NCI-H82 (cell line): ENCODE measurements at places on chromosomes 3 and 15.
A peak's percentile ranks its signal among the peaks of the same experiment; 100 is the strongest.

DNA sequence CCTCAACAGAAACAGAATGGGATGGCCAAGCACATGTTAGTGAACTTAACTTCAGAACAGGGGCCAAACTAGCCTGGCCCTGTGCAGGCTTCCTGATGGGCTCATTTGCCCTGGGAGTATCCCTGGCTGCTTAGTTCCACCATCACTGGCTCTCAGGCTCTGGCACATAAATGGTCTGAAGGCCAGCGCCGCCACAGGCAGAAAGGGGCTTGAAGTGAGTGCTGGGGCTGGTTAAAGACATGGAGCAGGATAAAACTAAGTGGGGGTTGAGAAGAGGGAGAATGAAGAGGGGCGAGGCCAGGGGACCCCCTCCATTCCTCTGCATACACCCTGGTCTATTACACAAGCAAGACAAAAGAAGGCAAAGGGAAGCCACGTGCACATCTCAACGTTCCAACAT, 12.2 kb downstream of the SLCO2A1 start:
- no peak for DNase-seq

- DNase-seq, result no peak
Measured at GRCh38 chr3:180870008-180870699, 42.3 kb upstream of the FXR1 start.

- DNase-seq, result no peak
Measured at GRCh38 chr3:115685097-115685496, 61.8 kb downstream of the GAP43 start.

GRCh38 chr3:18066899-18067582, 324.6 kb upstream of the TBC1D5 start:
- no peak for DNase-seq

DNA sequence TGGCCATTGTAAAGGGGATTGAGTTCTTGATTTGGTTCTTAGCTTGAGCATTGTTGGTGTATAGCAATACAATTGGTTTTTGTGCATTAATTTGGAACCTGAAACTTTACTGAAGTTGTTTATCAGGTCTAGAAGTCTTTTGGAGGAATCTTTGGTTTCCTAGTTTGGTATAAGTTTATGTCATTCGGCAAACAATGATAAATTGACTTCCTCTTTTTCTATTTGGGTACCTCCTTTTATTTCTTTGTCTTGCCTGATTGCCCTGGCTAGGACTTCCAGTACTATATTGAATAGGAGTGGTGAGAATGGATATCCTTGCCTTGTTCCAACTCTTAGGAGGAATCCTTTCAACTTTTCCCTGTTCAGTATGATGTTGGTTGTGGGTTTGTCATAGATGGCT, 32.1 kb downstream of the SPESP1 start:
- no peak for DNase-seq

- DNase-seq, result no peak
Measured at GRCh38 chr3:61664105-61664482, 102.7 kb downstream of the PTPRG start.

GRCh38 chr3:141493184-141493583, 6.4 kb downstream of the RASA2 start:
- DNase-seq, result no peak

- peak; percentile 96 for DNase-seq
Measured at GRCh38 chr3:149013726-149014125, 22.4 kb downstream of the GYG1 start.

- no peak for DNase-seq
Measured at GRCh38 chr15:40787991-40788390, 18.2 kb downstream of the C15orf62 start.

GRCh38 chr15:91252756-91253155, 152.7 kb downstream of the SV2B start:
- no peak for DNase-seq

- DNase-seq, result no peak
Measured at GRCh38 chr3:15499536-15499935, 22.0 kb downstream of the COLQ start.

GRCh38 chr3:194573680-194574437, 59.4 kb downstream of the TMEM44 start:
- DNase-seq, result peak; percentile 85
